ENCODE measurements at places on chromosomes 7 and 10. TPM values are rescaled to one million over a fixed set of nuclear protein-coding genes. Genes with fewer than 3 reads are reported as not detected.
A peak's percentile ranks its signal among the peaks of the same experiment; 100 is the strongest.

DNA sequence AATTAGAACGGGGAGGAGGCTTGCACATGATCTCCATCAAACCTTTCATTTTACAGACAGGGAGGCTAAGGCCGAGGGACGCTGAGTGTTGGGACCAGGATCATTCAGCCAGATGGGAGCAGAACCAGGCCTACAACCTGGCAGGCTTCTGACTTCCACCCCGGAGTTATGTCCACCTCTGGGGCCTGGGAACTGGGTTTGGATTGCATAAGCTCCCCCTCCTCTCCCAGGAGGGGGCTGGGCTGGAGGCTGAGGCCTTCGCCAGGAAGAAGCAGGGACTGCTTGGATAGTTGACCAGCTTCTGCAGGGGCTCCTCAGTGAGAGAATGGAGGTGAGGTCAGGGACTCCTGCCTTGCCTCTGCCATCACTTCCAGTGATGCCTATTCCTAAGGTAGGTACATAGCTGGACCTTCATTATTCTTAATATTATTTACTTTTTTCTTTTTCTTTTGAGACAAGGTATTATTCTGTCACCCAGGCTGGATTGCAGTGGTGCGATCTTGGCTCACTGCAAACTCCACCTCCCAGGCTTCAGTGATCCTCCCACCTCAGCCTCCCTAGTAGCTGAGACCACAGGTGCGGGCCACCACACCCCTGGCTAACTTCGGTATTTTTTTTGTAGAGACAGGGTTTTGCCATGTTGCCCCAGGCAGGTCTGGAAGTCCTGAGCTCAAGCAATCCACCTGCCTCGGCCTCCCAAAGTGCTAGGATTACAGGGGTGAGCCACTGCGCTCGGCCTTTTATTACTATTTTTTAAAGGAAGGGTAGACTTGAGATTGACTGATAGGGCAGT is 1.3 kb downstream of the SNX10 start:
- DNase-seq: no peak

GRCh38 chr7:2465928-2466327 is 10.3 kb downstream of the GRIFIN start:
- DNase-seq: no peak

GRCh38 chr10:84715911-84716310 is 387.5 kb downstream of the CCSER2 start:
- DNase-seq: peak; percentile 18

GRCh38 chr10:116848032-116848943 is 1.0 kb upstream of the ENO4 start:
- peak; percentile 68 for DNase-seq

CPED1 gene
- total RNA-seq: 15.8 TPM

ELN gene
- total RNA-seq: 26.2 TPM

GRM3 gene
- total RNA-seq: not detected

DNA sequence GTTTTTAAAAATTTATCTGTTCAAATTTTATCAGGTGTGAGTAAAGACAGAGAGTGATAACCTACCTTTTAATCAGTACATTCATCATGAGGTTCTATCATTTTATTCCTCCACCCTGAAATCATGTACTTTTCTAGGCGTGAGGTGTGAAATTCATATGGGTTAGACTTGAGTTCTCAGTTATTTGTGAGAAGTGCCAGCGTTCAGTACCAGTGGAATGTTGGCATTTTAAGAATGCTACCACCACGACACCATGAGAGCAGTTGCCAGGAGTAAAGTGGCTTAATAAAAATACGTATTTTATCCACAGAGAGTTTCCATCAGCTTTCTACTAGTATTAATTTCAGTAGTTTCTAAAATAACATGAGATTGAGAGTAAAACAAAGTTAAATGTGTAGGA is 104.1 kb upstream of the FERD3L start:
- peak; percentile 7 for DNase-seq

DNA sequence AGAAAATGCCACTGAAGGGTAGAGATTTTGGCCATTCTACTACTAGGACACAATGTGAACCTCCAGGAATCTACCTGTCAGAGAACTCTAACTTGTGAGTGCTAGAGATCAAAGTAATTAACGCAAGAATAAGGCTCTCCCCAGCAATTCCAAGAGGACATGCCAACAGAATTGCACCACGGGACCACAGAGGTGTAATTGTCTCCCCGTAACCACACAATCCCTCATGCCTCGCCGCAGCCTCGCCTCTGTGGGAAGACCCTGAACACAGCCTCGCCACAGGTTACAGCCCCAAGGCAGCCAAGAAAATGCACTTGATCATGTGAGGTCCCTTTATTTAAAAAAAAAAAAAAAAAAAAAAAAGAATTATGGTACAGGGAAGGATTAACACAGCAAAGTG is 29.5 kb downstream of the CDCA7L start:
- no peak for DNase-seq

FXYD4 gene
- not detected for total RNA-seq

DNA sequence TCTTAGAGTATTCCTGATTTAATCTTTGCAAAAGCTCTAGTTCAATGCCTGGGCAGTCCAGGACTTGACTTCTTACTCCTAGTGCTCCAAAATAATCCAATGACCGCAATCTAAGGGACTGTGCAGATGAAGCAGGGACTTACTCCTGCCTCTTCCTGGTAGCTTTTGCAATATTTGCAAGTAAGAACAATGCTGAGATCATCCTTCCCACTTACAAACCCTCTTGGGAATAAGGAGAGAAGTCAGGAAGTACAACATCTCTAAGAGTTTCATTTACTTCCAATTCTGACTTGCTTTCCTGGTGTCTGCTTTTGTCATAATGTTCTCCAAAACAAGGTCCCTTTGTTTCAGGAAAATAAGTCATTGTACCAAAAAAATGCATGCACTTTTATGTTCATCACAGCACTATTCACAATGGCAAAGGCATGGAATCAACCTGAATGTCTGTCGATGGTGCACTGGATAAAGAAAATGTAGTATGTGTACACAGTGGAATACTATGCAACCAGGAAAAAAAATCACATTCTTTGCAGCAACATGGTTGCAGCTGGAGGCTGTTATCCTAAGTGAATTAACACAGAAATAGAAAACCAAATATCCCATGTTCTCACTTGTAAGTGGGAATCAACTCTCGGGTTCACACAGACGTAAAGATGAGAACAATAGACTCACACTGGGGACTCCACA is 7.1 kb upstream of the KCNMA1 start:
- no peak for DNase-seq

NEBL gene
- 0.05 TPM for total RNA-seq

- DNase-seq: peak; percentile 37
Measured at GRCh38 chr7:148334959-148335577, 255.5 kb upstream of the C7orf33 start.

- peak; percentile 53 for DNase-seq
Measured at GRCh38 chr7:78862411-78862900, 591.0 kb downstream of the MAGI2 start.

Data from M059J (cell line).